Naive thymus-derived CD8-positive, alpha-beta T cell (primary cell): ENCODE measurements at places on chromosomes 11 and 22. TPM values are rescaled to one million over a fixed set of nuclear protein-coding genes. Genes with fewer than 3 reads are reported as not detected.

DNA sequence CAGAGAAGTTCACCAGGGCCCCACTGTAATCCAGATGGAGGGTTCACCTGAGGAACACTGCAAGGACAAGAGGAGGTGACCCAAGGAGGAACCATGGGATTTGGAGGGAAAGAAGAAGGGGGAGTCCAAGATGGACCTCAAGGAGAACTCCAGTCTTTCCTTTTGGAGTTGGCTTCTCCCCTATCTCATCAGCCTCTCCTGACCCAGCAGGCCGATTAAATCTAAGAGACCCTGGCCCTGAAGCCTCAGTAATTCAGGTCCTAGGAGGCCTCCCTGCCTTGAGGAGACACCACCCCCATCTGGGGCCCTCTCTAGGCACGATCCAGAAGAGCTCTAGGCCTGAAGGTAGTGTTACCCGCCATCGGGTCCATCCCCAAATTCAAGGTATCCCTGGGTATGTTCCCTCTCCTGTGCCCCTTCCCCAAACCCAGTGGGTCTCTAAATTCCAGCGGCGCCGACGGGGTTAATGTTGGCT, 15.1 kb upstream of the DGKZ start:
- H3K36me3 ChIP-seq = peaks cover 7% of the 10 kb centered on the region
- no peaks in the 10 kb centered on the region for H3K27me3 ChIP-seq
- DNase-seq = no peak
- peak overlapping the region; percentile 71 for H3K27ac ChIP-seq

BAIAP2L2 gene
- 2.7 TPM for total RNA-seq

DNA sequence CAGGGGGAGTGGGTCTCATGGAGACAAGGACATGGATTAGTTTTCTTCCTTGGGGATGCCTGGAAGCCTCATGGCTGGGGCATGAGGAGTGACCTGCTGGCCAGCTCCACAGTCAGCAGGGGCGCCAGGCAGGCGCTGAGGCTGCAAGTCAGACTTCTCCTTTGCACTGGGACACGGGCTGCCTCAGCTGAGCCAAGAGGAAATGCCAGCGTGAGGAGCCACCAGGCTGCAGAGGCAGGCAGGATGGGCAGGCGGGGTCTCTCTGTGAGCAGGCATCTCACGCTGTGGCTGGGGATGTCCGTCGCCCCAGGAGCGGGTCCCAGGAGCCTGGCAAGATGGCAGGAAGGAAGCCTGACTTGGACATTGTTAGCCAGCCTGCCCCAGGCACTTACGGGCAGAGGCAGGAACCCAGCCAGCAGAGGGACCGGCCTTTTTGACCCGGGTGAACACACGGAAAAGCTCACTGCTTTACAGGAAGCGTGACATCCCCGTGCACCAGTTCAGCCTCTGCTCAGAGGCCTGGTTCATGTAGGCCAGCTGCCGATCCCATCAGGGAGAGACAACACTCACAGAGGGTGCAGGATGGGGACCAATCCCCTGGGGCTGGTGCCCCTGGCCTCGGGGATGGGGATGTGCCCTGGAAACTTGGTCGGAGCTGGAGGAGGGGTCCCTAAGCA, 10.2 kb downstream of the GNB1L start:
- peak overlapping the region; percentile 92 for H3K27ac ChIP-seq
- no peak for DNase-seq
- H3K36me3 ChIP-seq = peaks cover 15% of the 10 kb centered on the region
- H3K4me3 ChIP-seq = peak overlapping the region; percentile 70
- peaks cover 38% of the 10 kb centered on the region for H3K4me1 ChIP-seq
- H3K27me3 ChIP-seq = no peaks in the 10 kb centered on the region

DNA sequence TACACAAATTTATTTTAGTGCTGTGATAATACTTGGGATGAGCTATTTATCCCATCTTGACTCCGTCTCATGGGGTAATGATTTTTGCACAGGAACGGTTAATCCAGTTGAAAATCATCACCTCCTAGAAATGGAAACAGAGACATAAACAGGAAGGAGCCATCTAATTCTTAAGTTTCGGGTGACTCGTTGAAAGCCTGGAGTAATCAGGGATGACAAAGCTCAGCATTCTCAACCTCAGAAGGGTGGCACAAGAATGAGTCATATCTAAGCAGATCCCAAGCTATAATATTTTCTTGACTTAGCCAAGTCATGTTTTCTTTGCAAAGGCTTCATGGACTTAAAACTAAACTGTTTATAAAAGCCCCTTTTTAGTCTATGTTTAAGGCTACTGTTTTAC, 280.8 kb upstream of the CCDC90B start:
- no peak overlapping the region for H3K27ac ChIP-seq
- H3K4me1 ChIP-seq = no peaks in the 10 kb centered on the region
- H3K36me3 ChIP-seq = no peaks in the 10 kb centered on the region
- peaks cover 6% of the 10 kb centered on the region for H3K27me3 ChIP-seq
- DNase-seq = no peak

- no peaks in the 10 kb centered on the region for H3K36me3 ChIP-seq
- H3K27me3 ChIP-seq = no peaks in the 10 kb centered on the region
- no peaks in the 10 kb centered on the region for H3K4me1 ChIP-seq
- H3K27ac ChIP-seq = no peak overlapping the region
These were observed 204.5 kb downstream of the LRRC4C start for GRCh38 chr11:41254966-41255365.

DNA sequence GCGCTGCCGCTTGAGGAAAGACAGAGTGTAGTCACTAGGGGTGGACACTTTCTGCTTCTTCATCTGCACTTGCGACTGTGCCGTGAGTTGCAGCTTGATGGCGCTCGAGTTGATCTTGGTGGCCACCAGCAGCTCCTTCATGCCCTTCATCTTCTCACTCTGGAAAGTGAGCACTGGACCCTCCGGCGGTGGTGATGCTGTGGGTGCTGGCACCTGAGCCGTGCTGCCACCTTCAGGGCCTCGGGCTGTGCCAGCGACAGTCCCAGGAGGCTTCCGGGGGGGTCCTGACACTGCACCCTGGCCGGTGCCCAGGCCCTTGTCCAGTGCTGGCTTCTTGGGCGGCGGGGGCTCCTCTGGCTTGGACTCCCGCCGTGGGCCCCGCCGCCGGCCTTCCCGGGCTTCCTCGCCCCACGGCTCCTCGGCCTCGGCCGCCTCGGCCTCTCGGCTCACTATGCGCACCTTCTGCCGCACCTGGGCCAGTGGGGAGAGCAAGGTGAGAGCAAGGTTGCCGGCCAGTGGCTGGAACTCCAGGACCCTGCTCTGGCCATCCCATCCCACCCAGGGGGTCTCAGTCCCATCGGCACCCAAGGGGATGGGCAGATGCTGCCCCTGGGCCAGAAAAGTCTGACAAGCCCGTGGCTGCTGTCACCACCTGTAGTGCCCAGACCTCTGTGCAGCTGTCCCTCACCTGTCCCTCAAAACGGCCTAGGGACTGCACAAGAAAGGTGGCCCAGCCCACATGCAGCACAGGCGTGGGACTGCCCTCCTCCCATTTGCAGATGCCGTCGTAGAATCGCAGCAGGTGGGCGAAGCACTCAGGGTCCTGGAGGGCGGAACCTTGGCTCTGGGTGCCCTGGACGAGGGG, 1.6 kb upstream of the MAP4K2 start:
- H3K27ac ChIP-seq = peak overlapping the region; percentile 92
- DNase-seq = no peak
- peaks cover 32% of the 10 kb centered on the region for H3K36me3 ChIP-seq
- H3K4me3 ChIP-seq = peak overlapping the region; percentile 91
- peaks cover 24% of the 10 kb centered on the region for H3K4me1 ChIP-seq

DNA sequence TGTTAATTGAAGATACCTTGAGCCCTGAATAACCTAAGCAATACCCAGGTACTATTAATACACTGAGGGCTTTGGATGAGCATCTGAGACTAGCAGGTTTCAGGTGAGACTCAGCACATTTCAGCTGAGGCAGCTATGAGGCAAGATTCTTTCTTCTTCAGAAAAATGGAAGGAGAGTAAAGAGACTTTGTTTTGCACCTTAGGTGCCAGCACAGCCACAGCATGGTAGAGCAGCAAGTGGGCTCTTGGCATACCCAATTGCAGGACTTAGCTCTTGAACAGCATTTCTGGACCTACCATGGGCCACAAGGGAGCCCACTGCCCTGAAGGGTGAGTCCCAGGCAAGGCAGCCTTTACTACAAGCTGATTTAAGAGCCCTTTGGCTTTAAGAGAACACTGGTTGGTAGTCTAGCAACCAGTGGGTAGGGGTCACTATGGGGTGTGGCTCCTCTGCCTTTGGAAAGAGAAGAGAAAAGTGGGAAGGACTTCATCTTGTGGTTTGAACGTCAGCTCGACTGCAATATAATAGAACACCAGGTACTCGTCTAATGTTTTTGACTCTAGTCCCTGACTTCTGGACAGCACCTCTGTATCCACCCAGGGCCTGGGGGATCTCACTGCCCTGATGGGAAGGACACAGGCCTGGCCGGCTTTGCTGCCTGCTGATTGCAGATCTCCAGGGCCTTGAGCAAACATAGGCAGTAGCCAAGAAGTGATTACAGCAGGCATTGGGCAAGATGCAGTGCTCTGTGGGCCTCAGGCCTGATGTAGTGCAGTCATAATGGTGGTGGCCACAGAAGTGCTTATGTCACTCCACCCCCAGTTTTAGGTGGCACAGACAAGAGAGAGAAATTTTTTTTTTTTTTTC, 73.3 kb downstream of the GLYATL1 start:
- H3K27ac ChIP-seq = no peak overlapping the region
- no peaks in the 10 kb centered on the region for H3K36me3 ChIP-seq
- H3K27me3 ChIP-seq = no peaks in the 10 kb centered on the region
- no peak for DNase-seq

CCDC73 gene
- not detected for total RNA-seq

P4HA3 gene
- not detected for total RNA-seq

KRTAP5-2 gene
- not detected for total RNA-seq

GRCh38 chr11:75344761-75345454, 6.6 kb downstream of the ARRB1 start:
- DNase-seq = no peak
- no peaks in the 10 kb centered on the region for H3K36me3 ChIP-seq
- H3K4me3 ChIP-seq = peak overlapping the region; percentile 93
- H3K4me1 ChIP-seq = peaks cover 98% of the 10 kb centered on the region
- no peaks in the 10 kb centered on the region for H3K27me3 ChIP-seq
- peak overlapping the region; percentile 86 for H3K27ac ChIP-seq

GLB1L2 gene
- total RNA-seq = 2.1 TPM

KDM2A gene
- total RNA-seq = 280 TPM

CARNS1 gene
- 18.5 TPM for total RNA-seq

FAU gene
- 1,487 TPM for total RNA-seq

TRIM48 gene
- total RNA-seq = not detected
